Colonic mucosa (tissue), 4 donors: ENCODE measurements at places on chromosomes 16 and 17.

GRCh38 chr17:10471858-10472257 lies 2.5 kb upstream of the MYH4 start:
- DNase-seq, result no peak

GRCh38 chr16:84800158-84800978 lies 19.4 kb upstream of the CRISPLD2 start:
- no peak for DNase-seq

GRCh38 chr17:59238906-59239305 lies 18.6 kb downstream of the GDPD1 start:
- no peak for DNase-seq

DNA sequence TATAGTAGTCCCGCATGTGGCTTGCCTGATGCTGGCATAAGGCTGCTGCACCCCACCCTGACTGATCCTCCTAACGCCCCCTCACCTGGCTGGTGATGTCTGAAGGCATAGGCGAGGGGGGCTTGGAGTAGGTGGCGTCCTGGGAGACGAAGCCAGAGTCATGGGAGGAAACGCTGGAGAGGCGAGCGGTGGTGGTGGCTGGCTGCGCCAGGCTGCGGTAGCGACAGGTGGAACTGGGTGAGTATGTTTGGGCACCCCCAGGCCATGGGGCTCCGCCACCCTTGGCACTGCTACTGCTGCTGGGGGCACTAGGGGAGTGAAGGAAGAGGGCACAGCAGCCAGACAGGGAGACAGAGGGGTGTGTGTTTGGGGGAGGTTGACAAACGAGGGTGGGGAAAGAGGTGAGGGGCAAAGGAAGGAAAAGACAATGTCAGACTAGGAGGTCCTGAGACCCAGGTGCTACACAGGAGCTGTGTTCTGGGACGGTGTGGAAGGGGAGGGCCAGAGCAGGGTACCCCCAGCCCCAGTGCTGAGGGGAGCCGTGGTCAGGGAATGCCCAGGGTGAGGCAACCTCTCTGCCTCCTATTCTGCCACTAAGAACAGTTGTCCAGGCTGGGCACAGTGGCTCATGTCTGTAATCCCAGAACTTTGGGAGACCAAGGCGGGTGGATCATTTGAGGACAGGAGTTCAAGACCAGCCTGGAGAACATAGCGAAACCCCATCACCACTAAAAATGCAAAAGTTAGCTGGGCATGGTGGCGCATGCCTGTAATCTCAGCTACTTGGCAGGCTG lies 11.4 kb downstream of the MTSS2 start:
- no peak for DNase-seq

- no peak for DNase-seq
Observed at GRCh38 chr17:60447375-60447774, 25.1 kb downstream of the CHCT1 start.

- DNase-seq, result no peak
Observed at GRCh38 chr16:10314811-10315210, 71.0 kb upstream of the ATF7IP2 start.

GRCh38 chr17:67262435-67263117 lies 17.6 kb upstream of the HELZ start:
- DNase-seq, result peak; percentile 24

GRCh38 chr17:74018115-74018514 lies 185.4 kb upstream of the RPL38 start:
- DNase-seq, result no peak

DNA sequence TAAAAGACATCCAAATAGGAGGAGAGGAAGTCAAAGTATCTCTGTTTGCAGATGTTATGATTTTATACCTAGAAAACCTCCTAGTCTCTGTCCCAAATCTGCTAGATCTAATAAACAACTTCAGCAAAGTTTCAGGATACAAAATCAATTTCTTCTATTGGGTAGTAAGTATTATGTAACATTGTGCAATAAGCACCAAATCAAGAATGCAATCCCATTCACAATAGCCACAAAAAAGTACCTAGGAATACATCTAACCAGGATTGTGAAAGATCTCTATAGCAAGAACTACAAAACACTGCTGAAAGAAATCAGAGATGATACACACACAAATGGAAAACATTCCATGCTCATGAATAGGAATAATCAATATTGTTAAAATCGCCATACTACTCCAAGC lies 13.0 kb downstream of the NLRP1 start:
- DNase-seq, result no peak

DNA sequence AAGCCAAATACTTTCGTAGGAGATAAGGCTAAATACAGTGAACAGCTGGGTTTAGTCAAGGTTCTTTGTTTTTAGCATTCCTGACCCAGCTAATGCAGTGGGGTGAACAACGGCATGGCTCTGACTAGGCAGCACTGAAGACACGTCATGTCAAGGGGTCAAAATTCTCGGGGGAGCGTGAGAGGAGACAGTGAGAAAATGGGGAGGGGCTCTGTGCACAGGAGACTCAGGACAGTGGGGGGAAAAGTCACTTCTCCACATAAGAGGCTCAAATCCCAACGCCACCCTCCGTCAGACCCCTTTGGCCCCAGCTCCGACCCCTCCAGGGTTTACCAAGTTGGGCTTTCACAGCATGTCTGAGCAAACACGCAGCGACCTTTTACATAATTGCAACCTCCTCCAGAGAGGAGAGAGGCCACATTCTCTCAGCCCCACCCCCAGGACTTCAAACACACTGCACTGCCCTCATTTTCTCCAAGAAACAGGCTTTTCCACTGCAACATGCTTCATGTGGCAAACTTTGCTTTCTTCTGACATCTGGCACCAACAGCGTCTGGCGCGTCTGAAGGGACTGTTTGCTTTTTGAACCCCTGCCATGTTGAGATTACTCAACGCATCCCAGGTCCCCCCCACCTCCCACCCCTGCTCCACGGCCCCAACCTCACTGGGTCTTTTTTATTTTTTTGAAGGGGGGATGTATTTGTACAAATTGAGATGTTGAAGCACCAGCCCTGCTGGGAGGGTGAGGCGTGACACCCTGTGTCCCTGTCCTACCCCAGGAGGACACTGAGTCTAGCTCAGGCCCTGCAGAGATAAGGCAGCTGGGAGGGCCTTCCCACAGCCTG lies 30.0 kb downstream of the AXIN2 start:
- DNase-seq, result no peak

DNA sequence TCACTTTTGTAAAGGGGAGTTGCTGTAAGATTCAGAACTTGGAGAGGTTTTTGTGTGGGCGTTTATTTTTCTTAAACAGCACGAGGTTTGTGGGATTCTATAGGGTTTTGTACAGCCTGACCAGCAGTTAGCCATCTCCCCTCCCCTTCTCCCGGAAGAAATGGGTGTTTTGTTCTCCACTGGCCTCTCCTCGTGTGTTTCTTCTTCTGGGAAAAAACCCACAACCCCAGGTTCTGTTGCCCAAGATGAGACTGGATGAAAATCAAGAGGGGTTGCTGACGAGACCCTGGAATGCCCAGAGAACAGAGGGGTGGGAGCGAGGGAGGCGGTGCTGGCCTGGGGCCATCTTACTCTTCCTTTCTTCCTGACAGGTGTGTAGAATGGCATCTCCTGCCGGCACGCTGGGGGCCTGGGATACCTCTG lies 186.1 kb downstream of the MSI2 start:
- DNase-seq, result no peak
